ENCODE measurements at places on chromosomes 5 and 9.
A peak's percentile ranks its signal among the peaks of the same experiment; 100 is the strongest.

DNA sequence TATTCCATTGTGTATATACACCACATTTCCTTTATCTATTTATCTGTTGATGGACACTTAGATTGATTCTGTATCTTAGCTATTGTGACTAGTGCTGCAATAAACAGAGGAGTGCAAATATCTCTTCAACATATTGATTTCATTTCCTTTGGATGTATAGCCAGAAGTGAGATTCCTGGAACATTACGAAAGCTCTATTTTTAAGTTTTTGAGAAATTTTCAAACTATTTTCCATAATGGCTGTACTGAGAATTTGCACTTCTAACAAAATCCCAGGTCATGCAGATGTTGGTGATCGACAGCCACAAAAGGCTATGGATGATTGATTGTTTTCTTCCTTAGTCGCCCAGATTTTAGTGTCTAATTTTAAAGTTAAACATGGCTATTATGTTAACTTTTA, 132.7 kb upstream of the MTAP start:
- no peaks in the 10 kb centered on the region for H3K27me3 ChIP-seq
- no peaks in the 10 kb centered on the region for H3K4me1 ChIP-seq
- no peak overlapping the region for H3K27ac ChIP-seq
- no peaks in the 10 kb centered on the region for H3K36me3 ChIP-seq
- no peak for DNase-seq

DNA sequence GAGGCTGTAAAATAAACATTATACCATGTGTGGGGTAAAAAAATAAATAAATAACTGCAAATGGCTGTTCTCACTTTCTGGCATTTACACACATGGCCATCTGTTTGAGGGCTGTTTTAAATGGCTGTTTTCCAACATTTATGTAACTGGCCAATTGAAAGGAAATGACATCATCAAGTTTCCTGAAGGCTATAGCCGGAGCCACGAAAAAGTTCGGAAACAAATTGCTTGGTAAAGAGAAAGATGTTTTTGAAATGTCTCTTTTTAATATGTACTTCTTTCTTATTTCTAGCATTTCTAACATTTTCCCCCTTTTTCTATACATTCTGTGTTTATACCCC, 95.4 kb upstream of the DAB2 start:
- peaks cover 24% of the 10 kb centered on the region for H3K4me1 ChIP-seq
- peak overlapping the region; percentile 2 for H3K4me3 ChIP-seq
- H3K27me3 ChIP-seq: no peaks in the 10 kb centered on the region
- H3K27ac ChIP-seq: peak overlapping the region; percentile 56

GRCh38 chr5:68371607-68372006, 156.1 kb downstream of the PIK3R1 start:
- no peak for DNase-seq
- H3K4me1 ChIP-seq: no peaks in the 10 kb centered on the region
- H3K27ac ChIP-seq: no peak overlapping the region
- no peaks in the 10 kb centered on the region for H3K27me3 ChIP-seq

DNA sequence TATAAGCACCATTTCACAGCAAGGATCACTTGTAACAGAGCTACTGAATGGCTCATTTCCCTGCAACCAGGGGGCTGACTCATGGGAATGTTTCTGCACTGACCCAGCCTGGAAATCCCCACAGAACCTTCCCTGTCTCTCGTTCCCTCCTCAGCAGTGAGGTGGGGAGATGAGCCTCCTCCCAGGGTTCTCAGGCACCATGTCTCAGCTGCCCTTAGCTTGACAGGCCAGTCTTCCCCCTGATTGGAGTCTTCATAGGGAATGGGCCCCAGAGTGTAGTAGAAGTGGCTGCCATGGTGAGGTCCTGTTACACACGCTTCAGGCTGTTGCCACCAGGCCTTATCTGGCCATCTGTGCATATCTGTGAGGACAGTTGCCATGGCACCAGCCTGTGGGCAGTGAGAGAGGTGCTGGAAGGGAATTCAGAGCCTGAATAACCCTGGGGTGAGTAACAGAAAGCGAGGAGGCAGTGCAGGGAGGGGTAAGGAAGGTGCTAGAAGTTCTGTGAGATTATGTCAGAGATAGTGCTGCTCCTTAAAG, 324.4 kb downstream of the ENC1 start:
- no peaks in the 10 kb centered on the region for H3K4me1 ChIP-seq
- no peak overlapping the region for H3K27ac ChIP-seq
- DNase-seq: no peak
- H3K27me3 ChIP-seq: no peaks in the 10 kb centered on the region
- no peaks in the 10 kb centered on the region for H3K36me3 ChIP-seq

DNA sequence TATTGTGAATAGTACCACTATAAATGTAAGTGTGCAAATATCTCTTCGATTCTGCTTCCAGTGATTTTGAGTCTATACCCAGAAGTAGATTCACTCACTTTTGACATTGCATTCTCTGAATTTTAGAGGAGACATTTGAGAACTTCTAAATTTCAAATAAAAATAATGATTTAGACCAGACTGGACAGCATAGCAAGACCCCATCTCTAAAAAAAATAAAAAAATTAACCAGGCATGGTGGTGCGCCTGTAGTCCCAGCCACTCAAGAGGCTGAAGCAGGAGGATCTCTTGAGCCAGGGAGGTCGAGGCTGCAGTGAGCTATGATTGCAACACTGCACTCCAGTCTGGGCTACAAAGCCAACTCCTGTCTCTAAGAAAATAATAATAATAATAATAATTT, 1.9 kb upstream of the GFI1B start:
- peaks cover 25% of the 10 kb centered on the region for H3K27me3 ChIP-seq
- no peak overlapping the region for H3K27ac ChIP-seq
- peaks cover 7% of the 10 kb centered on the region for H3K4me1 ChIP-seq
- no peak for DNase-seq

- no peak overlapping the region for H3K4me3 ChIP-seq
- no peaks in the 10 kb centered on the region for H3K36me3 ChIP-seq
- H3K27me3 ChIP-seq: no peaks in the 10 kb centered on the region
- H3K27ac ChIP-seq: no peak overlapping the region
- no peak for DNase-seq
Measured at GRCh38 chr9:77707383-77708063, 59.4 kb upstream of the GNA14 start.

- H3K27ac ChIP-seq: no peak overlapping the region
- no peak overlapping the region for H3K4me3 ChIP-seq
- no peaks in the 10 kb centered on the region for H3K36me3 ChIP-seq
- DNase-seq: no peak
- no peaks in the 10 kb centered on the region for H3K27me3 ChIP-seq
Measured at GRCh38 chr5:11396917-11397316, 507.3 kb downstream of the CTNND2 start.

GRCh38 chr5:84274585-84275468, 109.9 kb downstream of the EDIL3 start:
- no peak for DNase-seq
- H3K27ac ChIP-seq: no peak overlapping the region
- no peaks in the 10 kb centered on the region for H3K4me1 ChIP-seq
- H3K27me3 ChIP-seq: no peaks in the 10 kb centered on the region
- no peaks in the 10 kb centered on the region for H3K36me3 ChIP-seq
- H3K4me3 ChIP-seq: no peak overlapping the region

DNA sequence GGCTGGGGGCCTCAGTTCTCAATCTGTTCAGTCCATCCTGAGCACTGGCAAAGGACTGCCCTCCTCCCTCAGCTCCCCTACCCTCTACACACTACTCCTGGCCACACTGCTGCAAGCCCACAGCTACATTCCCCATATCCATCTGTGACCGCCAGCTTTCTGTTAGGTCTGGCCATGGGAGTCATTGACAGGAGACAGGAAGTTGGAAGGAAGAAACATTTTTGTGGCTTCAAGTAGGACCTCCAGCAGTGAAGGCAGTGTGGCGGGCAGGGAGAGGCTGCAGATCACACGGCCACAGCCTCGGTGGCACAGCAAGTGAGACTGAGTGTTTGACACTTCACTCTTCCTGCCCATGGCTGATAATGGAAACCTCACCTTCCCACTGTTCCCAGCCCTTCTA, 55.9 kb downstream of the SECISBP2 start:
- H3K4me1 ChIP-seq: no peaks in the 10 kb centered on the region
- DNase-seq: no peak
- H3K27ac ChIP-seq: no peak overlapping the region
- H3K4me3 ChIP-seq: no peak overlapping the region
- H3K36me3 ChIP-seq: peaks cover 5% of the 10 kb centered on the region

DNA sequence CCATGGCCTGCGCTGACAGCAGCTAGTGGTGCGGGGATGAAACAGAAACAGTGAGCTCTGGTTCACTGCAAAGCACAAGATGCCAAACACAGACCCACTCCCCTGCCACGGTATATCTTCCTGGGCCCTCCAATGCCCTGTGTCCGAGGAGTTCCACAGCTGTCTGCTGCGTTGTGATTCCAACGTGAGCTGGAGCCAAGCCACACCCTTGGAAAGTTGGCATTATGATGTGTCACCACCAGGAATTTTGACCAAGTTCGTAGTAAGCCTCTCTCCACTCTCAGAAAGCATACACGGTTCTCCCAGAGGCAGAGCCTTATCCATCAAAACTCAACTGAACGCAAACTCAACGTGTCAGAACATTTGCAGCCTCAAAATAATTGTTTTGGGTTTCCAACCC, 55.6 kb downstream of the MACROH2A1 start:
- no peak overlapping the region for H3K27ac ChIP-seq
- peaks cover 90% of the 10 kb centered on the region for H3K36me3 ChIP-seq
- no peaks in the 10 kb centered on the region for H3K27me3 ChIP-seq
- no peaks in the 10 kb centered on the region for H3K4me1 ChIP-seq
- DNase-seq: no peak

- H3K27me3 ChIP-seq: no peaks in the 10 kb centered on the region
- no peak overlapping the region for H3K4me3 ChIP-seq
- H3K4me1 ChIP-seq: no peaks in the 10 kb centered on the region
Measured at GRCh38 chr5:106860398-106861044, 810.2 kb downstream of the EFNA5 start.

DNA sequence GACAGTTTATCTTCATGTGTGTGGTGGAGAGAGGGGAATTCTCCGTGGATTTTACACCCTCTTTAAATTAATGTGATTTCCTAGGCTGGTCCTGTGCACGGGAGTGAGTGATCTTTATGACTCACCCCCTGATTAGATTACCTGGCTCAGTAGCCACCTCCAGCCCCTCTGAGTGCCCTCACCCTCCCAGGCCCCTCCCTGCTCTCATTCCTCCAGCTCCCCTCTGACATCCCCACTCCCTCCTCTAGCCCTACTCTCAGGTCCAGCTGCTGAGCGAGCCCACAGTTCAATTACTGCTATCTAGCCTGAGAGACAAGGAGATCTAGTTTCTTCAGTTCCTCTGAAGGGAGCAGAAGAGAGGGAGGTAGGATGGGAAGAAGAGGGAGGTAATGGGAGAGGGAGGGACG, 61.8 kb upstream of the ARAP3 start:
- no peak for DNase-seq
- H3K4me1 ChIP-seq: no peaks in the 10 kb centered on the region
- no peak overlapping the region for H3K27ac ChIP-seq
- H3K27me3 ChIP-seq: no peaks in the 10 kb centered on the region
- H3K4me3 ChIP-seq: no peak overlapping the region
- H3K36me3 ChIP-seq: no peaks in the 10 kb centered on the region

DNA sequence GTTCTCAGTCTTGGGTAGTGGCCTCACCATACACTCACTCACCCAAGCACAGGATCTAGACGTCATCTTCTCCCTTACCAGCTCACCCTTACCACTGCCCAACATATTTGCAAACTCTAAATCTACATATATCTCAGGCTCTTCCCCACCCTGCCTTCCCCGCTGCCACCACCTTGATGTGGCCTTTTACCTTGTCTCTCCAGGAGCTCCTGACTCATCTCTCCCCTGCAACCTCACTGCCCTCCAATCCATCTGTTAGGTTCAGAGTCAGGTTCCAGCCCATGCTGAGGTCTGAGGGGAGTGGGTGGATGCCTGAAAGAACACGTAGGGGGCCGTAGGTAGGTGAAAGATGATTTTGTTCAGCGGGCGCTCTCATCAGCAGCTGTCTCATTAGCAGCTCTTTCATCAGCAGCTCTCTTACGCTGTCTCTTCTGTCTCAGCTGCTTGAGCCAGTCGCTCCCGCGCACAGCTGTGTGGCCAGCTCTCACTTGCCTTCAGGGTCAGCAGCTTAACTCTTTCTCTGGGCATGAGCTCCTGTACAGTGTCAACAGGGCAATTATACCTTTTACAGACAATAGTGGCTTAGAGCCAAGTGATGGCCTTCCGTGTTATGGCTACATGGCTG, 23.1 kb upstream of the CKMT2 start:
- no peak overlapping the region for H3K27ac ChIP-seq
- no peak for DNase-seq
- H3K4me1 ChIP-seq: no peaks in the 10 kb centered on the region
- H3K36me3 ChIP-seq: no peaks in the 10 kb centered on the region
- H3K27me3 ChIP-seq: no peaks in the 10 kb centered on the region
- H3K4me3 ChIP-seq: no peak overlapping the region

GRCh38 chr5:159211729-159212174, 2.4 kb upstream of the RNF145 start:
- H3K36me3 ChIP-seq: no peaks in the 10 kb centered on the region
- peak overlapping the region; percentile 38 for H3K27ac ChIP-seq
- no peaks in the 10 kb centered on the region for H3K27me3 ChIP-seq
- H3K4me3 ChIP-seq: no peak overlapping the region

DNA sequence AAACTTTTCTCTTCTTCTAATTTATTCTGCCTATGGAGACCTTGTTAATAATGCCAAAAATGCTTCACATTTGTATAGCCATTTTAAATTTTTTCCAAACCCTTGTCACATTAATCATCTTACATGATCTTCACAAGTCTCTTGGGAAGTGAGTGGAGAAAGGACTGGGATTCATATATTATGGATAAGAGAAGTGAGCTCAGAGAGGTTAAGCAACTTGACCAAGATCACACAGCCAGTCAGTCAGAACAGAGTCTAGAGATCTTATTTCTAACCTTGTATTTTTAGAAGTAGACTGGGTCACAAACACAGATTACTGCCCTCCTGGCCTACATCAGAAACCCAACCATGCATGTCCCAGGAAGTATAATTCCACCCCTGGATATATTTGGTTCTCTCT, 218.0 kb upstream of the ADRA1B start:
- no peak overlapping the region for H3K27ac ChIP-seq
- H3K4me3 ChIP-seq: no peak overlapping the region
- H3K27me3 ChIP-seq: no peaks in the 10 kb centered on the region
- H3K4me1 ChIP-seq: no peaks in the 10 kb centered on the region
- H3K36me3 ChIP-seq: no peaks in the 10 kb centered on the region

- no peaks in the 10 kb centered on the region for H3K27me3 ChIP-seq
- H3K27ac ChIP-seq: no peak overlapping the region
- no peaks in the 10 kb centered on the region for H3K4me1 ChIP-seq
- H3K4me3 ChIP-seq: no peak overlapping the region
- no peaks in the 10 kb centered on the region for H3K36me3 ChIP-seq
- DNase-seq: no peak
Measured at GRCh38 chr5:155529362-155529761, 515.8 kb downstream of the KIF4B start.

DNA sequence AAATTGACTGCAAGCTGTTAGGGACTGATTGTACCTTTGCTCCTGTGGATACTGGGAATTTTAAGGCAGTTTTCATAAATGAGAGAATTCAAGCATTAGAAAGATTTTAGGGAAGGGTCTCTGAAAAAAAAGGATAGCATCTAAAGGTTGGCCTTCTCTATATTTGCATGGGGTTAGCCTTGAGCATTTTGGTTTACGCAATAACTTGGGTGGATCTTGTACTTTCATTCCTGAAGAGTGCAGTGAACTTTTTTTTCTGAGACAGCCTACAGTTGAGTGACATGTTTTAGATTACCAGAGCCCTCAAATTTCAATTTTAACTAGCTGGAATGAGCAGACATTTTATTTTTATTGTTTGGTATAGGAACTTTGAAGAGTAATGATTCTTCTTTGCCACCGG, 91.6 kb upstream of the NR3C1 start:
- H3K36me3 ChIP-seq: no peaks in the 10 kb centered on the region
- H3K4me1 ChIP-seq: peaks cover 21% of the 10 kb centered on the region
- H3K27ac ChIP-seq: no peak overlapping the region
- no peak overlapping the region for H3K4me3 ChIP-seq
- no peaks in the 10 kb centered on the region for H3K27me3 ChIP-seq
- DNase-seq: no peak
